ENCODE measurements at places on chromosomes 7 and 10.

DNA sequence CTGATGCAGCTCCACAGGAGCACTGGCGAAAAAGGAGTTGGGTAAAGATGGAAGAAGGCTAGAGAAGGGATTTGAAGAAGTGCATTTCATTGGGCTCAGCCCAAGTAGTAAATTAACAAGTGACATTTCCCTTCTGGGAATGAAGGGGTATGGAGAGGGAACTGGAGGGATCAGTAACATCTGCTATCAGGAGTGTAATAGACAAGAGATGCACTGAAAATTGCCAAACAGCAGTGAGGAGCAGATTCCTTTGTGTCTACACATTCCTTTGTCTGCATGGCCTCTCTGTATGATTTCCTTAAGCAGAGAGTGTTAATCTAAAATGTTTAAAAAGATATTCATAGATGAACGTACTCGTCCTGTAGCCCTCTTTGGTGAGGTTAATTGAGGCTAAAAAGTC lies 148.2 kb upstream of the FERD3L start:
- DNase-seq, result no peak

- DNase-seq, result no peak
These were observed 308.2 kb downstream of the AUTS2 start for GRCh38 chr7:69906283-69906995.

DNA sequence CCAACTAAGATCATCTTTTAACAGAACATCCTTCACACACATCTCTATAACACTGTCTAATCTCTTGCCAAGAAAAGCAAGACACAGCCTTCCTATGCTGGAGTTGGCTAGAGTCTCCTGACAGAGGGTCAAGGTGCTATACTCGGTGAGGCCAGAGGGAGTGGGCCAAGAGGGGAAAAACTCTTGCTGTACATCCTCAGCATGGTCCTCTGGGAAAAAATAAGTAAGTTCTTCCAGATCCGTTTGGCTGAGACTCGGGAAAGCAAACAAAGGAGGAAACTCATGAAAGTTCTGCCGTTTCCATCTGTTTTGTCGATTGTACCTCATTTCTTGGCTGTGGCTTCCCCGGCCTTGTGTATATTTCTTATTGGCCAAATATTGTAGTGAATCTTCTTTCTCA lies 33.9 kb downstream of the VWDE start:
- DNase-seq, result no peak

- no peak for DNase-seq
These were observed 640.4 kb downstream of the TYW1 start for GRCh38 chr7:67637023-67637358.

GRCh38 chr7:33156441-33156840 lies 27.1 kb downstream of the BBS9 start:
- DNase-seq, result no peak

DNA sequence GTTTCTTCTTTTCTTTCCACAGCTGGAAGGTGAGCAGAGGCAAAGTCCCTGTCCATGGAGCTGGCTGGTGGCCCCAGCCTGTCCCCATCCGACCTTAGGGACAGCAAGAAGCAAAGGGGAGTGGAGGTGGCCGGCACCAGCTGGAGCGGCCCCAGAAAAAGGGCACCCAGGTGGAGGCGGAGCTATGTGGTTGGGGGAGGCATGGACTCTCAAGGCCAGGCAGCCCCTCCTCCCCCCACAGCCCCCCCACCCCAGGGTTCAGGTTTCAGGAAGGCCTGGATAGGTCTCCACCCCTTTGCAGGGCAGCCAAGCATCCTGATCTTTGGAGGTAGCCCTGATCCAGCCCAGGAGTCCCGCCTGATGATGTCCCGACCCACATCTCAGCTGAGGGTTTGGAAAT lies at the start of gene SSC4D:
Gene SSC4D, minus strand, starts transcription at position 161 of the 400 bp plus-strand sequence. CDS start 5,258 bp downstream, outside the sequence.
- DNase-seq, result no peak

DNA sequence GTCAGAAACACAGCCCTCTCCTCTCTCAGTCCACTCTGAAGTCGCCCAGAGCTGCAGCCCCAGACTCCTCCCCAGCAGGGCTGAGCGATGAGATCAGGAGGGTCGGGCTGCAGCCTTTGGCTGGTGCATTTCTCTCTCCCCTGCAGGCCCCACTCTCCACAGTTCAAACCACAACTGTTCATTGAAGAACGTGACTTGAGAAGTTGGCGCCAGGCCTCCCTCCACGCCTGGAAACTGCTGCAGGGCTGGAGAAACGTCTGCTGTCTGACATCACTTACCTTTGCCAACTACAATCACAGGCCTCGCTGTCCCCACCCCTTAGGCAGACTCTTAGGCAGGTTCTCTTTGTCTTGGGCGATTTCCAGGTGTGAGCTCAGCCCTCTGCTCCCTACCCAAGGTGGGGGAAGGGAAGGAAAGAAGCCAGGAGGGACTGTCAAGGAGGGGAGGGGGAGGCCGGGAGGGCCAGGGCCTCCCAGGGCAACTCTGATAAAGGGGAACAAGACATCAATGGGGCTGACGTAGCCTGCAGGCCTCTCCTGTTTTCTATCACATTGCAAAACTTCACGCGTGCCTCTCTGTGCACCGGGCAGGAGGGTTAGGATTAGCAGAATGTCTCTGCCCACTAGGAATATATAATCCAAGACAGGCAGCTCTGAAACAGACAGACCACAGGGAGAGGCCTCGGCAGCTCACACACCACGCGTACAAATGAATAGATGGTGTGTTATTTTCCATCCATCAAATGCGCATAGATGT lies 32.7 kb downstream of the CALML5 start:
- peak; percentile 93 for DNase-seq

DNA sequence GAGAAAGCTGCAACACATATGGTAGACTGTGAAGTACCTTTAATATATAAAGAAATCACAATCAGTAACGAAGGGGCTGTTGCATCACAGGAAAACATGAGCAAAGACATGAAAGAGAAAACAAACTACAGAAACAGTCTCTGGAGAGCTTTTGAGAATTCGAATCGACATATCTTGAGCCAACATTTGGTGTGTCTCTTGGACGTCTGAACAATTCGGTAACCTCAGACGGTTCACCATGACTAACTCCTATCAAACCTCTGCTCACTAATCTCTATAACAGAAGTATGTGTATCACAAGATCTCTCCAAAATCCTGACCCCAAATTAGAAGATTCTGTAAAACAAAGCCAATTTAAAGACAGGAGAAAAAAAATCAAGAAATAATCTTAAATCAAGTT lies 262.0 kb upstream of the YAE1 start:
- DNase-seq, result no peak

DNA sequence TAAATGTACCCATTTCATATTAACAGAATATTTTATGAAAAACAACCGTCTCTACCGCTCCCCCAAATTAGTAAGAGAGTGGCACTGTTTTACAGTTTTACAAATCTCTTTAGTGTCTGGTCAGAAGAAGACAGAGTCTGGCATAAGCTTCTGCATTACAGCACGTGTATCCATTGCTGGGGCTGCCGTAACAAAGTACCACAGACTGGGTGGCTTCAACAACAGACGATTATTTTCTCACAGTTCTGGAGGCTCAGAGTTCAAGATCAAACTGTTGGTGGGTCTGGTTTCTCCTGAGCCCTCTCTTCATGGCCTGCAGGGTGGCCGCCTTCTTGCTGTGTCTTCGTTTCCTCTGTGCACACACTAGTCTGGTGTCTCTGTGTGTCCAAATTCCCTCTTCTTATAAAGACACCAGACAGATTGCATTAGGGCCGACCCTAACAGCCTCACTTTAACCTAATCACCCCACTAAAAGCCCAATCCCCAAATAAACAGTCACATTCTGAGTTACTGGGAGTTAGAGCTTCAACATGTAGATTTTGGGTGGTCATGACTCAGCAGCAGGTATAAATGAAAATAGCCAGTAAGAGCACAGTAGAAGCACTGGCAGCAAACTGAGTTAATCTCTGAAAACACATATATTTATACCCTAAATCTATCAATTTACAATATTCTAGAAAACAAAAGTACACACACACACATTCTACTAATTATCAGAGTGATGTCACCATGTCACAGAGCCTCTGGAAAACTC lies 4.0 kb upstream of the SPOCK2 start:
- DNase-seq, result no peak

GRCh38 chr7:42183547-42183946 lies 53.5 kb downstream of the GLI3 start:
- DNase-seq, result no peak

DNA sequence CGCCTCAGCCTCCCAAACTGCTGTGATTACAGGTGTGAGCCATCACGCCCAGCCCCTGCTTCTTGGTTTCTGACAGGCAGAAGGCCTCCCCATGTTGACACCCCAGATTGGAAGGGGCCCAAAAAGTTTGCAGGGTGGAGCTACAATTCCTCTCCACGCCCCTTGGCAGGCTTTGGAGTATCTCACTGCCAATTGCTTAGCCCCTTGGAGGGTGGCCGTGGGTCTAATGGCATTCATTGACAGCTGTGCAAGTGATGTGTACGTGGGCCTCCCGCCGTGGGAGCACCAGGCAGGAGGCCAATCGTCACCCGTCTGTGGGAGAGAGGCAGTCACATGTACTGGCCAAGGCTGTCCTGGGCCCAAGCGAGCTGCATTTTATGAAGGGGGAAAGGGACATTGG lies 73.7 kb upstream of the PPIF start:
- no peak for DNase-seq

GRCh38 chr10:1123198-1123597 lies 67.0 kb downstream of the WDR37 start:
- no peak for DNase-seq

- DNase-seq, result no peak
These were observed 85.1 kb downstream of the SNX13 start for GRCh38 chr7:17855202-17855601.

DNA sequence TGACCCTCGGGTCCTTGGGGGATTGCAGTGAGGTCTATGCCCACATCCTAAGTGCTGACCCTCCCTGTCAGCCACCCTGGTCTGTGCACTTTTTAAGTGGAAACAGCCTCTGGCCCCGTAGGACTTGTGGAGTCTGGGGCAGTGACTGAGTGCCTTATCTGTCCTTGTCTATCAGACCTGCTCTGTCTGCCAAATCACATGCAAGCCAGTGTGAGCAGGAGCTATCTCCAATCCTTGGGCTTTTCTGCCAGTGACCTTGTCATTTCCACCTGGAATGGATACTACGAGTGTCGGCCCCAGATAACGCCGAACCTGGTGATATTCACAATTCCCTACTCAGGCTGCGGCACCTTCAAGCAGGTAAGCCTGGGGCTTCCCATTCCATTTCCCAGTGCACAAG lies 62.7 kb downstream of the C10orf120 start:
- DNase-seq, result no peak

GRCh38 chr7:130667593-130668257 lies 823 bp downstream of the COPG2 start:
- no peak for DNase-seq

- DNase-seq, result no peak
These were observed 68.3 kb downstream of the GNA12 start for GRCh38 chr7:2775785-2776184.

- peak; percentile 29 for DNase-seq
These were observed 48.7 kb upstream of the FXYD4 start for GRCh38 chr10:43322769-43323168.

DNA sequence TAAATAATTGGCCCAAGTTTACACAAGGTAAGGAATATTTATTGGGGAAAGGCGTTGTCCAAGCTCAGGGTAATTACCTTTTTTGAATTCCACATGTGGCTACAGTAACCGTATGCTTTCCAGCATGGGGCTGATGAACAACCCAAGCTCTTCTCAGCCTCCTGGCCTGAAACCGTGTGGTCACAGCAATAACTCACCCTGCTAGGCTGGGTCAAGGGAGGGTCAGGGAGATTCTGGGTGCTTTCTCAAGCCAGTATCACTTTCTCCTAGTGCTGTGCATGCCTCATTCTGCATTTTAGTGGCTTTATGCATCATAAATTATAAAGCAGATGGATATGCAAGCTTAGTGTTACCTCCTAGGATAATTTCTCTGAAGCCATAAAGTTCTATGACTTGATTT lies 273.9 kb downstream of the PAXIP1 start:
- no peak for DNase-seq

- DNase-seq, result no peak
These were observed 54.2 kb downstream of the MET start for GRCh38 chr7:116726149-116726548.

DNA sequence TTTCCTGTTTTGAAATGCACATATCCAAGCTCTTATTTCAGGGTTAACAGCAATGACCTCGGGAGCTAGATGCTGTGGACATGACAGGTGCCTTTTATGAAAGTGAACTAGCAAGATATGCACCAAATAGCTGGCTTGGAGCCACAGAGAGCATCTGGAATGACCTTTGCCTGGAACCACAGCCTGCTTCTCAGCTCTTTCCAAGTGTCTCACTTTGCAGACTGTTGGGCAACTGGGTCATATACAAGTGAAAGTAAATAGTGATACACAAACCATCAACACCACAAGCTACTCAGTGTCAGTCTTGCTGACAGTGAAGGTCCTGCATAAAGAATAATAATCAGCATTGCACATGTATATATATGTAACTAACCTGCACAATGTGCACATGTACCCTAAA lies 183.5 kb downstream of the RNF133 start:
- DNase-seq, result no peak

- DNase-seq, result no peak
These were observed 59.6 kb upstream of the GSDME start for GRCh38 chr7:24816868-24817267.

GRCh38 chr7:94040254-94040653 lies 36.1 kb upstream of the BET1 start:
- DNase-seq, result no peak

GRCh38 chr7:105245398-105246114 lies 143.2 kb downstream of the SRPK2 start:
- DNase-seq, result no peak

- DNase-seq, result no peak
These were observed 82.8 kb downstream of the GLI3 start for GRCh38 chr7:42154173-42154572.

- DNase-seq, result no peak
These were observed 11.2 kb downstream of the SLC13A4 start for GRCh38 chr7:135716677-135717238.

DNA sequence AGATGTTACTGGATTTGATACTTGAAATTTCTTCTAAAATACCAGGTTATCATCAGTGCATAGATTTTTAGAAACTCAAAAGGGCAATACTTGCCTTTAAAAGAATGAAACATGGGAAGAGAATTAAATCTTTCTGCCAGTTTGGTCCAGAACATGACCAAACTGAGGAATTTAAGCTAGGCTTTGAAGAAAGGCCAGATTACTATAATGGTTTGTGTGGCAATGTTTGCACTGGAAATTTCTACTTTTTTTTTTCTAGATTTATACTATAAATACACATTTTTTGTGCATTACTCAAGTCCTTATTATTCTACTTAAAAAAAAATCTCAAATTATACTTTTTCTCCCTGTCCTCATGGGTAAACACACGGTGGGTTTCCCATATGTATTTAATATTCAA lies 9.2 kb downstream of the MKX start:
- DNase-seq, result no peak

- DNase-seq, result no peak
These were observed 139.8 kb downstream of the GRID1 start for GRCh38 chr10:86226781-86227201.
